ENCODE measurements at places on chromosomes 16 and 17. TPM values are rescaled to one million over a fixed set of nuclear protein-coding genes. Genes with fewer than 3 reads are reported as not detected.

Gene ARL5C
- 0.33 TPM for total RNA-seq

- DNase-seq = no peak
Observed at GRCh38 chr16:69100071-69100691, 5.3 kb upstream of the HAS3 start.

DNA sequence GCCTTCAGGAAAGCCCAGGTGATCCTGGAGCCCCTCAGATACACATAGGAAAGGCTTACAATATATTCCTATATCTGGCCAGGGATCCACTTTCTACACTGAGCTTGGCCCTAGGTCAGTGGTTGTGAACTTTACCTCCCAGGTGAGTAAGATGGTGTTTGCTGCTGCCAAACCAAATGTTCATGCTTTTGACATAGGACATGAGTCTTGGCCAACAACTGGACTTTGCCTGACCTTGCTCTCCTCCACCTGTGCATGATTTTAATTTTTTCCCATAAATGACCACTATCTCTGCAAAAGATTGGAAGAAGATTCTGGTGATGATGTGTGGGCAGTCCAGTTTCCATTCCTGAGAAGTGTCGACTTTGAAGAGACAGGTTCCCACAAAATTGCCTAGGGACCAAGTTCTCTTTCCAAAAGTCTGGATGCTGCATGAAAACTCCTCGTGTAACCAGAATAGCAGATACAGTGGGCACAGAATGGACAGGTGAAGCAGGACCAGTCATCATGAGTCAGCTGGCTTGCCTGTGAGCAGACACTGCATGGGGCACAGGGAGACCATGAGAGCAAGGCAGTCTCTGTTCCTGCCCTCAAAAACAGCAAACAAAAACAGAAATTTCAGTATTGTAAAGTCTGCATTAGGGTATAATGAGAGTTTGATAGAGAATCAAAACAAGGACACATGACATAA lies 226.4 kb upstream of the MON1B start:
- no peak for DNase-seq

DNA sequence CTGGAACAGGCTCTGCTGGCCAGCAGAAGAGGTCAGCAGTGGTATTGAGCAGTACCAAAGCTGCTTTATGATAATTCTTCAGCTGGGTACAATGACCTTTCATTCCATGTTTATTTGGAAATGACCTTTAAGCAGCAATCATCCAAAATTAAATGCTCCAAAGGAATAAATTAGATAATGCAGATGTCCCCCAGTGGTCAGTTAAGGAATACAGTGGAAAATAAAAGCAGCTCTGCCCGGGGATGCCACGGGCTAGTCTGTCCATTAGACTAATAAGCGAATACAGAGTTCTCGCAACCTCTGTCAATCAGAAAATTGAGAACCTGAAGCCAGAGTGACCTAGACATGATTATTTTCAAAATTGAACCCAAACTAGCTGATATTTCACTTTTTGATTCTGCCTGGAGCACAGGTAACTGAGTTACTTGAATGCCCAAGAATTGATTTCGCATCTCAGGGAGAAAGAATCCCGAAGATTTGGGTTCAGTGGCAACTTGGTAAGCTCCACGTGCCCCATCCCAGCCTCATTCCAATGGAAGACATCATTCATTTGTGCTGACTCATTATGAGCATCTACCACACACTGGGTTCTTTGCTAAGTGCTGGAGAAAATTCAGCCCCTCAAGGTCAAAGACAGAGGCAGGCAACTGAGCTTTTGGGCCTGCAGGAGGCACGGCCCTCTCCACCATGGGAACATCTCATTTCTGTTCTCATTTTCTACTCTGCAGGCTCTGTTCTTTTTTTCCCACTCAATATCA lies 34.4 kb upstream of the SLC39A11 start:
- DNase-seq = no peak
